ENCODE measurements at places on chromosomes 5 and 9.

DNA sequence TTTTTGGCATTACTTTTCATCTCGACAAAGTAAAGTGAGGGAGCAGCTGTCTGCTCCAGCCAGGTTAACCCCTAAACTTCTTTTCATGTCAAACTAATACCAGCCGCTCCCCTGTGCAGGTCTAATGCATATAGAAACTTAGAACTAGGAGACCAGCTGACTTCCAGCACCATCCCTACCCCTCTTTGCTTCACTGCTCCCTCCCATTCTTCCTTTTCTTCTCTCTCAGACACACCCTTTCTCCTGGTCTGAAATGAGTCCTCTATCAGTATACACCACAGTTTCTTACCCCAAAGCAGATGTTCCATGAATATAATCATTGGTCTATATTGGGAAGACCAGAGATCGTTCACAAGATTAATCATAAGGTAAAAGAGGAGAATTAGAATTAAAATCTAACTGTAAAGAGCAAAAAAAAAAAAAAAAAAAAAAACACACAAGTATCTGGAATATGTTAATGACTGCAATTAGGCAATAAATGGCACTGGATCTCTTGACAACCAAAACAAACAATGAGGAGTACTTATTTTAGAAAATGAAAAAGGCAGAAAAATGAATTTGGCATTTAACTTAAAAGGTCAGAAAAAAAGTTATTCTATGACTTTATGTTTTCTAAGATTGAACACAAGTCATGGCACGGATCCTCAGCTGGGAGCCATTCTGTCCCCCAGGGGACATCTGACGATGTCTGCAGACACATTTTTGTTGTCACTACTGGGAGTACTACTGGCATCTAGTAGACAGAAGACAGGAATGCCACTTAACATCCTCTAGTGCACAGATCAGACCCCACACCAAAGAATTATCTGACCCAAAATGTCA, 209.8 kb downstream of the PJA2 start:
- no peak for DNase-seq

DNA sequence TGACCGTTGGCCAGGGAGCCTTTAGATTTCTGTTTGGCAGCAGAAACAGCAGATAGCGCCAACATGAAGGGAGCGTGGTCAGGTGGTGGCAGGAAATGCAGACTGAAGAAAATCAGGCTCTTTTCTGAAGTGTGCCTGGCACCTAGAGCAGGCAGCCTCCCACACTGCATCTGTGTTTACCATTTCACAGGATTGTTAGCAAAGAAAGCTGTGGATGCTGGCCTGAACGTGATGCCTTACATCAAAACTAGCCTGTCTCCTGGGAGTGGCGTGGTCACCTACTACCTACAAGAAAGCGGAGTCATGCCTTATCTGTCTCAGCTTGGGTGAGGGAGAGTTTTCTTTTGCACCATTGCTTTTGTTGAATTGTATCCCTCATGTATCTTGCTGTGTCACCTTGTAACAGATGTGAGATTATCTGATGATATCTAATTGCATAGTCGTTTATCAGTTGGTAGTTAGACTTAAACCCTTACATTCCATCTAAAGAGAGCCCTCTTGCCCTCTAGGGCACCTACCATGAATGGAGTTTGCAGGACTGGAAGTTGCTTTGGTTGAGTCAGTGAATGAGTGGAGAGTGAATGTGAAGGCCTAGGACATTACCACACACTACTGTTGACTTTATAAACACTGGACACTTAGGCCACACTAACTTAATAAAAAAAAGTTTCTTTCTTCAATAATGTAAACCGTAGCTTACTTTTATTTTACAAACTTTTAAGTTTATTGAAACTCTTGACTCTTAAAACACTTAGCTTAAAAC, 42.8 kb downstream of the ACO1 start:
- no peak for DNase-seq

DNA sequence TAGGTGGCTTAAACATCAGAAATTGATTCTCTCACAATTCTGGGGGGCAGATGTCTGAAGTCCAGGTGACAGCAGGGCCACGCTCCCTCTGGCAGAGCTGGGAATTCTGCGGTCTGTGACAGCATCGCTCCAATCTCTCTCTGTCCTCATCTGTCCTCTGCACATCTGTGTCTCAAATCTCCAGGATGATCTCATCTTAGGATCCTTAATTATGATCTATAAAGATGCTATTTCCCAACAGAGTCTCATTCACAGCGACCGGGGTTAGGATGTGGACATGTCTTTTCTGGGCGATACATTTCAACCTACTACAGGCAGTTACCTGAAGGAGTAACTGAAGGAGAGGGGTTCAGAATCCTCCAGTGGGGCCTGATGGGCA, 31.4 kb downstream of the ANKRD33B start:
- no peak for DNase-seq

- DNase-seq, result peak; percentile 63
These were observed 55.2 kb upstream of the NEK6 start for GRCh38 chr9:124202447-124202971.

GRCh38 chr5:165425594-165425993, 1920.2 kb downstream of the MAT2B start:
- DNase-seq, result no peak

DNA sequence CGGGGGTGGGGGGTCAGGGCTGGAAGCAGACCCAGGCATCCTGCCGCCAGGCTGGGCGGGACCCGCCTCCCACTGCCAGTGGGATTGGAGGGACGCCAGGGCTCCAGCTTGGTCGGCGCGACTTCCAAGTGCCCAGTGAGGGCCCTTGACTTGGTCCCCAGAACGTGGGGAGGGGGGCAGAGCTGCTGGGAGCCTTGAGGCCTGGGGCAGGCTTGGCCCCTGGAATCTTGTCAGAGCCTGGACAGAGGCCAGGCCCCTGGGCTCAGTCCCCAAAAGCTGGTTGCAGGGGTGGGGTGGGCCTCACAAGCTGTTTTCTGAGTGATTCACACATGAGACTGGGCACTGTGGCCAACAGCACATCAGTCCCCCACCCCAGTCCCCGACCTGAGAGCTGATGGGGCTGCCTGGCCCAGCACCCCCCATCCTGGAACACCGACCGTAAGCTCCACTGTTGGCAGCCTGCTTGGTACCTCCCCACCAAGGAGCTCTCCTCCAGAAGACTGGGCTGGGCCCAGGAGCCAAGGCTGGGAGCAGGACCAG, 526 bp downstream of the CLIC3 start:
- no peak for DNase-seq

GRCh38 chr9:32487981-32488380, 38.0 kb downstream of the RIGI start:
- no peak for DNase-seq

DNA sequence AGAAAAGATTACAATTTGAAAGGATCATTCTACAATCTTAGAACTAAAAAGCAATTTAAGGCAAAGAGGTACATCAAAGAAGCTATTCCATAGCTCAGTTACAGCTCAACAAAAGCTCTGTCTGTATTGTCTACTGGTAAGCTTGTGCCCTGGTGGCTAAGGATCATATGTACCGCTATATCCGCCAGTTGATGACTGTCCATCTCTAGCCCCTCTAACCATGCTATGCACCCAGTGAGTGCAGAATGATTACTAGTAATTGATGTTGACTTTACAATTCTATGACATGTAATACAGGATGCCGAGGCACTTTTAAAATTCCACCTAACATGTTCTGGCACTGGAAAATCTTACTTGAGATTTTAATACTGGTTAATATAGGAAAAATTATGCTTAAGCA, 13.1 kb downstream of the LOX start:
- DNase-seq, result no peak
